D721Med (cell line): ENCODE measurements at places on chromosomes 4 and X.

GRCh38 chrX:129496625-129497024 is 26.7 kb downstream of the SMARCA1 start:
- no peak for DNase-seq

GRCh38 chrX:97527725-97528124 is 644.0 kb downstream of the RPA4 start:
- no peak for DNase-seq

- no peak for DNase-seq
These were observed 4.8 kb upstream of the EXOSC9 start for GRCh38 chr4:121796283-121796682.

GRCh38 chr4:133439830-133440229 is 290.7 kb downstream of the PCDH10 start:
- no peak for DNase-seq
